ENCODE measurements at places on chromosomes 11 and 22.

GRCh38 chr11:41400819-41401382, 58.6 kb downstream of the LRRC4C start:
- no peak for DNase-seq

DNA sequence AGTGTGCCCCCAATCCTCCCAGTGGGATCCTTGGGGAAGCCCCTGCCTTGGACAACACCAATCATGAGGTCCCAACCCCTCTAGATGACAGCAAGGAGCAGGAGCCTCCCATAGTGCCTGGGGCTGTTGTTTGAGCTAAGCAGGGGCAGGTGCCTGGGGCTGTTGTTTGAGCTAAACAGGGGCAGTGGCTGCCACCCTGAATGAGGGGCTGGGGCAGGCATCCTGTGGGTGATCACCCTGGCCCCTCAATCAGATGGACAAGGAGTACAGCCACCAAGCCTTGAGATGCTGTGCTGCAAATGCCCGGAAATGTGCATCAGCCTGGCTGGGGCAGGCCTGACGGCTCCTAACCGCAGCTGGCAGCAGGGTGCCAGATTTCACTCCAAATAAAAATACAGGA, 66.7 kb downstream of the MYEOV start:
- DNase-seq: no peak

- DNase-seq: peak; percentile 23
Observed at GRCh38 chr22:27512283-27512761, 289.2 kb downstream of the MN1 start.

- no peak for DNase-seq
Observed at GRCh38 chr11:20088397-20089225, 71.7 kb downstream of the DBX1 start.

DNA sequence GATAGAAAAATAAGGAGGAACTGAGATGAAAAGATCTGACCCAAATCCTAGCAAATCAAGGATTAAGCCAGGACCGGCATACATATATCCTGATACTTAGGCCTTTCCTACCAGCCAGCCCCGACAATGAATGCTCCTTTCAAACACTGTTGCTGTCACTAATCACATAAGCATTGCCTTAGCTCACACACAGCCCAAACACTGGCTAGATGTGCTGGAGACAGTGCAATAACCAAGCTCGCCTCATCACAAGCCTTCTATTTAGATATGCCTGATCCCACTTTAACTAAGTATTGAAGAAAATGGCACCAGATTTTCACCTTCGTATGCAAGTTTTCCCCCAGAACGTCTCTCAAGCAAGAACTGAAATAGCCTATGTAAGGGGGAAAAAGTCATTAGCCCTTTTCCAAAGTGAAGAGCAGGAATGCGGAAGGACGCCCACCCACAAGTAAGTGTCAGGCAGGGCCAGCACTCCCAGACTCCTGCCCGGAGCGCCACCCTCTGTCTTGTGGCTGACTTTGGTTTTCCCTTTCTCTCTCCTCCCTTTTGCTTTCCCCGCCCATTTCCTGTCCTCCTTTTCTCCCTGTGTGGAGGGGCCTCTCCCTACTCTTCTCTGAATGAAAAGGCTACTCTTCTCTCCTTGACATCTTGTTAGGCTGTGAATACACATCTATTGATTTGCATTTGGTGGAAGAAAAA, 8.9 kb upstream of the OPCML start:
- no peak for DNase-seq

DNA sequence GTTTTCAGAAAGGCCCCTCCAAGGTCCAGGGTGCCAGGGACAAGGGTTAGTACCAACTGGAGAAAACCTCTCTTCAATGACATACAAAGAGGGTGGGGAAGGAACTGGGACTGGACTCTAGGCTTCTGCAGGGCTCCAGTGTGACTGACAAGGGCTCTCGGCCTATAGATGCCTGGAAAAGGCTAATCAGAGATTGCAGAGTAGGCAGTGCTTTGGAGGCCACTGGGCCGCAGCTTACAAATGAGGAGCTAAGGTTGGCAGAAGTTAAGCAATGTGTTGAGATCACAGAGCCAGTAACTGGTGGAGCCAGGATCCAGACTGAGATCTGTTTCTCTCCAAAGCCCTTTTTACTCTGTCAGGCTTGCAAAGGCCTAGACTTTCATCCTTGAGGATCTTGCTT, 7.4 kb upstream of the DGKZ start:
- DNase-seq: no peak

- DNase-seq: no peak
Observed at GRCh38 chr22:27882507-27883290, 36.4 kb downstream of the PITPNB start.

DNA sequence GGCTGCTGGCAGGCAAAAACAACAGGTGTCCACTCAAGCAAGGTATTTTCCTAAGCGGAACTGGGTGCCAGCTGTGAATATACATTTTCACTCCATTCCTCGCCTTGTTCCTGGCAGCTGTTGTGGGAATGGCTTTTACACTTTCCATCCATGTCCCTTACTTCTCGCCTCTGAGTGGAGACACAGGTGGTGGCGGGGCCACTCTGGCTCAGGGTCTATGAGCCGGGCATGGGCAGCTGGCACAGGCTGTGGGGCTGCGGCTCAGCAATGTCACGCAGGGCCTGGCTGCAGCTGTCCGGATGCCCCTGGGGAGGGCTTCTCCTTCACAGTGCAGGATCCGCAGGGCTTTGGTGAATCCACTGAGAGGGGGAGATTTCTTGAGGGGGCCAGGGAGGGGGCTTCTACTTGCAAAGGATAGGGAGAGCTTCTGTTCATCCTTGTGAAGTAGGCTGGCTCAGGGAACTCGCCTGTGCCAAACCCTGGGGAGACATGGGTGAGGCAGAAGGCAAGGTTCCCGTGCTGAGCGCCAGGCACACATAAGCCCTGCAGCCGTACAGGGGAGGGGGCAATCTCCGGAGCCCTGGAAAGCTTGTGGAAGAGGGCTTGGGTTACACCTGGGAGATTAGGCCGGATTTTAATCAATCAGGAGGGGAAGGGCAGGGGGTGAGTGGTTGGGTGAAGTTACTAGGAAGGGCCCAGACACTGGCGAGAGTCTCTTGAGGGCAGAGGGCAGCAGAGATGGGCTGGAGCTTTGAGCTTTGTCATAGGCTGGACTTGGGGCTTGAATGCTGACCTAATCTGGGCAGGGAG, 45.7 kb downstream of the KCNQ1OT1 start:
- no peak for DNase-seq

DNA sequence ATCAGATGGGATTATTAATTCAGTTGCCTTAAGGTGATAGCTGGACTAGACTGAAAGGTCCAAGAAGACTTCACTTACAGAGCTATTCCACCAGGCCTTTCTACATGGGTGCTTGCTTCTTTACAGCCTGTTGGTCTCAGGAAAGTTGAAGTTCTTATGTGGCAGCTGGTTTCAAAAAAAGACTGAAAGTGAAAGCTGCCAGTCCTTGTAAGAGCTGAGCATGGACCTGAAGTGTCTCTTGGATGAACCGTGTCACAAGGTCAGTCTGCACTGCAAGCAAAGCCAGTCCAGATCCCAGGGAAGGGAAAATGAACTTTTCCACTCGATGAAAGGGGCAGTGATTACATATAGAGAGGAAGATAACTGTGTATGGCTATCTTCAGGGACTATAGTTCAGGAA, 201.5 kb upstream of the LUZP2 start:
- no peak for DNase-seq

- DNase-seq: no peak
Observed at GRCh38 chr11:25910086-25910485, 421.8 kb upstream of the ANO3 start.

DNA sequence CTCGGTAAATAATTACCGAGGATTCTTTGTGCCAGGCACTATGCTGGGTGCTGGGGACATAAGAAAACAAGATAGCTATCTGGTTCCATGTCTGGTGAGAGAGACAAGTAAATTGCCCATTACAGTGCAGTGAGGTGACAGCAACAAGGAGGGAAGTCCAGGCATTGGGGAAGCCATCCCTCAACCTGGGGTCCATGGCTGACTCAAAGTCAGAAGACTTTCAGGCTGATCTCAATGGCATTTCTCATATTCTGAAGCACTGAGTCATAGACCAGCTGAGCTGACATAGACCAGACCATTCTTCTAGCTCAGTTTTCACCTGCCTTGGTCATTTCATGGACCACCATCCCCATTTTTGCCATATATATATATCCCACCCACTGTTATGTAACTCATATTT, 158.8 kb downstream of the TTC17 start:
- DNase-seq: no peak

DNA sequence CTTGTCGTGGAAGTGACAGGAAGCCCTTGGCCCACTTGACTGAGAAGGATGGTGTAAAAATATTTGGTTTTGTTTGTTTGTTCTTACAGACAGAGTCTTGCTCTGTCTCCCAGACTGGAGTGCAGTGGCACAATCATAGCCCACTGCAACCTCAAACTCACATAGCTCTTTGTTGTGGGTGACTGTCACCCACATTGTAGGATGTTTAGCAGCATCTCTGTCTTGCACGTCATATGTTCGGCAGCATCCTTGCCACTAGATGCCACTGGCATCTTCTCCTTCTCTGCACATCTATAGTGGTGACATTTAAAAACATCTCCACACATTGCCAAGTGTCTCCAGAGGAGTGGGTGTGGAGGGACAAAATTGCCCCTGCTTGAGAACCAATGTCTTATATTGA, 56.8 kb downstream of the PRR5L start:
- no peak for DNase-seq

DNA sequence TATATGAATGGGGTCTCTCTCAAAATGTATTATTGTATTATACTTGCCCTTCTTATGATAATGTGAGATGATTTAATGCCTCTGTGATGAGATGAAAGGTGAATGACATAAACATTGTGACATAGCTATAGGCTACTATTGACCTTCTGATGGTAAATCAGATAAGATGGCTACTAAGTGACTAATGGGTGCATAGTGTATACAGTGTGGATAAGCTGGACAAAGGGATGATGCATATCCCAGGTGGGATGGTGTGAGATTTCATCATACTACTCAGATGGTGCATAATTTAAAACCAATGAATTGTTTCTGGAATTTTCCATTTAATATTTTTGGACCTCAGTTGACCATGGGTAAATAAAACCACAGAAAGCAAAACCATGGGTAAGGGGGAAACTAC, 243.5 kb downstream of the SBF2 start:
- DNase-seq: no peak

DNA sequence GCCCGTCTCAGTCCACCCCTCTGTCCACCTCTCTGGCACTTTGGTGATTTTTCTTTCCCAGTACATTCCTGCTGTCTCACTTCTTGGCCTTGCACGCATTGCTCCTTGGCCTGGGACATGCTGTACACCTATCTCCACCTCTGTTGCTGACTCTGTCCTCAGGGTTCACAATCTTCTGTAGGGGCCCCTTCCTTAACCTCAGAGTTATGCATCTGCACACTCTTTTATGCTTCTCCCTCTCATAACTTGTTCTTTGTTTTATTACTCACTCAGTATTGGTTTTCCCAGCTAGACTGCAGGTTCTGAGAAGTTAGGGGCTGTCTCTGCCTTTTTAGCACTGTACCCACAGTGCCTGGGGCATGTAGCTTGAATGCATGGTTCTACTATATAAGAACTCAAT, 139.1 kb upstream of the MTMR2 start:
- DNase-seq: no peak

DNA sequence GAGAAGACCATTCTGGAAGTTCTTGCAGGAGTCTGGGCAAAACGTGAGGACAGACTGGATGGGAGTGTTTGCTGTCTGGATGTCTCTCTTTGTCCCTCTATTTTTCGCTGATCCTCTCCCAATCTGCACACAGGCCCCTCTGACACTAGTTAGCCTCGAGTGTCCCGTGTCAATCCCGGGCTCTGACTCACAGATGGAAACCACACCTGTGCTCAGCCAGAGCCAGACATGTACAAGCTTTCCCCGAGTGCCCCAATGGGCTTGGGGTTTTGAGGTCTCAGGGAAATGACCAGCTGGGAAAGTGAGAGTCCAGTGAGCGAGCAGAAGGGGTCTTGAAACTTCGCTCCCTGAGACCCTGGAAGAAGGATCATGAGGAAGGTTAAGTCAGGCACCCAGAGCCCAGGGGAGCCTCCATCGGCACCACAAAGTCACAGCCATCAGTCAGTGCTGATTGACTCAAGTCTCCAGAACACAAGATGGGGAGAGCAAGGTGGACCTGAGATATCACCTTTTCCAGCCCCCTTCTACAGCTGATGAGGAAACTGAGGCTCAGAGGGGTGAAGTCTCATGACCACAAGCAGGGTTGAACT, 13.9 kb downstream of the APOL2 start:
- DNase-seq: no peak

DNA sequence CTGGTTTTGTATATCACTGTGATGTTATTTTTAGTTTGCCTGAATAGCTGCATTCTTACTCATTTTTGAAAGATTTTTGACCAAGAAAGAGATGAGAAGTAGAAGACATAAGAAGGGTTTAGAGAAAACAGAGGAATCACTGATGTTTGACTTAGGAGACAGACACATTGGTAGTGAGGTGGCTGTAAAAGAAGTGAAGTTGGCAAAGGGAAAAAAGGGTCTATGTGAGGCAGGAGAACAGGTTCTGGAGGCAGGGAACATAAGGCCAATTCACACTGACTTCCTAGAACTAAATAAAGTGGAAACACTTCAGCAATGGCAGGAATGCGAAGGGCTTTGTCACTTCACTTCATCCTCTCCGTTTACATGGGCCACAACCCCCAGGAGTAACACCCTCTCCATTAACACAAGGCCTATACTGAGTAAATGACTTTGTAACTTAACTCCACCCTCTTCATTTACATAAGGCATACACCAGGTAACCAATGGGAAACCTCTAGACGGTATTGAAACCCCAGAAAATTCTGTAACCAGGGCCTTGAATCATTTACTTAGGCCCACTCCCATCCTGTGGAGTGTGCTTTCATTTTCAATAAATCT, 36.5 kb downstream of the CTSC start:
- DNase-seq: no peak
